Activated CD8-positive, alpha-beta memory T cell treated with anti-CD3 and anti-CD28 coated beads for 24 hours (primary cell): ENCODE measurements at places on chromosomes 2 and 18.

- DNase-seq, result no peak
Observed at GRCh38 chr18:10318691-10318970, 135.8 kb upstream of the APCDD1 start.

- no peak for DNase-seq
Observed at GRCh38 chr2:49490710-49491109, 336.4 kb upstream of the FSHR start.

DNA sequence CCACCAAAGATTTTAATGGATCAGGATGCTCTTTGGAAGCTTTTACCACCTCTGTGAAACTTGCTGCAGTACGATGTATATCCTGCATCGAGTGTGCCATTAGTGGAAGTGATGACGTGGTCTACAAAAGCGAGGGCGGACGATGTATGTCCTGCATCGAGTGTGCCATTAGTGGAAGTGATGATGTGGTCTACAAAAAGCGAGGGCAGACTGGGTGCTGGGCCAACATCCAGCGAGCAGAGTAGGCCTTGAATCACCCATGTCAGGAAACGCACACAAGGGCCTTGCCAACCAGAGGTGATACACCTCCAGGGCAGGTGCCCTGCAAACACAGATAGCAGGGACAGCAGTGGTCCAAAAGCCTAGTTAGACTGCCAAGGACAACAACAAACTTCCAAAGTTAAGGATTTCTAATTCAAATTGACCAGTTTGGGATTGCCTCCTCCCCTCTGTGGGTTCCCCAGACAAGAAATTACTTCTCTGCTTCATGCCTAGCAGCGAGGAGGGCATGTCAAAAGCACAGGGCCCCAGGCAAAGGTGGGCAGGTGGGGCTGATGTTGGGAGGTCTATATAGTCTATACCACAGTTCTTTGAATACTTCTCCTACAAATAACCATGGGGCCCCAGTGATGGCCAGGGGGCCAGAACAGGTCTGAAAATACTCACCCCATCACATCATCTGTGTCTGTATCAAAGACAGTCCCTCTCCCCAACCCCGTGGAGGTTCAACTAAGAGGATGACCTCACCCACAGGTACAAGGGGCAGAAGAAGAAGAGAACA is 70.2 kb downstream of the ADD2 start:
- DNase-seq, result peak; percentile 15

- DNase-seq, result no peak
Observed at GRCh38 chr2:44884231-44884630, 57.3 kb upstream of the SIX3 start.

GRCh38 chr18:32301976-32302743 is 112.3 kb downstream of the MEP1B start:
- no peak for DNase-seq

DNA sequence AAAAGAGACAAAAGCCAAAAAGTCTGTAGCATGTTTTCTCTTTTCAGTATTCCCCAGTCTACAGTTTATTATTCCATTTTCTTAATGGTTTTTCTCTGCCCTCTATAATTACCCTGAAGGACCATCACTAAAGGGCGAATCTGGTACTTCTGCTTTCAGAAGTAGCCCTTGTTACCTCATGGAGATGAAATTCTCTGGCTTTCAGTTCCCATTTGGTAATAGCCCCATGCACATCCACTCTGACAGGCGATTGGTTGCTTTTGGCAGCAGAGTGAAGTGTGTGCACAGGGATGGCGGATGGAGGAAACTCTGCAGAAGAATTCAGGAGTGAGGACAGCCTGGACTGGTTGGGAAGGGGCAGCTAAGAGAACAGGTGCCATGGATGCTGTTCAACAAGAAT is 66.3 kb upstream of the NABP1 start:
- DNase-seq, result no peak

DNA sequence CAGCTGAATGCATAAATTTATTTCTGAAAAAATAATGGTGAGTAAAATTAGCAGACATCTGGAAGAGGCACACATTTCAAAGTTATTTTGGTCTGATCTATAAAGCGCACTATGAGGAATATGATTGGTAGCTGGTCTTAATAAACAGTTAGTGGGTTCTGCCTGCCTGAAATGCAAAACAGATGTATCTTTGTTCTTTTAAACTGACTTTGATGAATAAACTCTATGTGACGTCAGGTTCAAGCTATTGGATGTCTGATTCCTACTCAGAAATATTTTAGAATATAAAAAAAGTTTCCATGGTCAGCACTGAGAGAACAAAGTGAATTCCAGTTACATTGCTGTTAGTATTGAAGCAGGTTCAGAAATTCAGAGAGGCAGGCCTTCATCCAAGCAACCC is 136.4 kb downstream of the TPGS2 start:
- no peak for DNase-seq

- no peak for DNase-seq
Observed at GRCh38 chr2:41723526-41723925, 324.3 kb upstream of the PKDCC start.

GRCh38 chr2:234661175-234661574 is 164.3 kb upstream of the ARL4C start:
- DNase-seq, result no peak

GRCh38 chr2:96393989-96394761 is 58.6 kb downstream of the NCAPH start:
- DNase-seq, result peak; percentile 7
